ENCODE measurements at places on chromosomes 11 and 22.

DNA sequence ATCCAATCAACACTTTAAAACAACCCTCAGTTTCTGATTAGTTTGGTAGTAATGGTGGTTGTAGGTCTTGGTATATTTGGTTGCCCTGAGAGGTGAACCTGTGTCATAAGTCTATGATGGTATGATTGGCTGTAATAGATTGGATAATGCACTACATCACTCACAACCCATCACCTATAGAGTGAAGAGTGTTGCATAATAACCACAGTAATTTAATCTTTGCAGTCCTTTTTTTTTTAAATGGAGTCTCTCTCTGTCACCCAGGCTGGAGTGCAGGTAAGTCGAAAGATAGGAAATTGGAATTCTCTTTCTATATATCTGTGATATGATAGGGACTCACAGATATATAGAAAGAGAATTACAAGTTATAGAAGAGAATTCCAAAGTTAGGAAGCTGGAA, 133.4 kb upstream of the PGR start:
- DNase-seq = no peak

DNA sequence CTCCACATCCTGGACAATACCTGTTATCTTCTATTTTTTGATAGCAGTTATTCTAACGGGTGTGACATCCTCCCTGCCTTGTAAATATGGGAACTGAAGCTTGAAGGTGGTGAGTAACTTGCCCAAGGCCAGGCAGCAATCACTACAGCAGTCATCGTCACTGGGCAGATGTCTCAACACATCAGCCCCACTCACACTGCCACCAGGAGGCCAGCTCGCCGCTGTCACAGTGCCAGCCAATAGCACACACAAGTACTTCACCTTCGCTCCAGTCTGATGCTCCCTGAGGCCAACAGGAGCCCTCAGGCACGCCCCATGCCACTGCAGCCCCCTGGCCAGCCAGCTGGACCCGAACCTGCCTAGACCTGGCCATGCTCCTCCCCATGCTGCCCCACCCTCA, 4.9 kb upstream of the TTLL1 start:
- DNase-seq = no peak

DNA sequence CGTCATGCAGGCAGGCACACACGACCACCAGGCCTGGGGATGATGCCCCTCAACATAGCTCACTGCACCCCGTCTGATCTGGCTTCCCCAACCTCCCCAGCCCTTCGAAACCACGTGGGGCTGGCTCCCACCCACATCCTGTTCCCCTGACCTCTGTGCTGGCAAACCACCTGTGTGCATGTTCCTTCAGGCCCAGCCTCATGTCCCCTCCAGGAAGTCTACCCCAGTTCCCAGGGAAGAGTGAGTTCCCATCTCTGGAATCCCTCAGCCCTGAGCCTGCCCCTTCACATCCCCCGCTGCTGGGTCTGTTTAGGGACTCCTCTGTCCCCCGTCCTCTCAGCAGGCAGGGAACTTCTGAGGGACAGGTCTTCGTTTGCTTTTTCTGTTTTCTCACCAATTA, 7.1 kb downstream of the SLC7A4 start:
- no peak for DNase-seq

DNA sequence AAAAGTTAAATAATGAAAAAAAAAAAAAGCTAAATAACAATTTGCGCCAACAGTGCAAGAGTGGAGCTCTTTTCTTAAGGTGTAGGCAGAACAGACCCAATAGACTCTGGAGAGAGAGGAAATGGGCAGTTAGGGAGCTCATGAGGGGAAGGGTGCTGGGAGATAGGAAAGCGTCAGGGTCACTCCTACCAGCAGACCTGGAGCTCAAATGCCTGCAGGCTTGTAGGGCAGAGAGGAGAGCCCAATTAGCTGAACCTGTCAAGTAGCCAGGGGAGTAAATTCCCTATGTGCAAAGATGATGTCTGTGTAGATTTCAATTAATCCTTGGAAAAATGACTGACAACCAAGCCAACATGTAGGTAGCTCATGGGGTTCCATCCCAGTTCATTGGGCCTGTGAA, 73.0 kb downstream of the RAB30 start:
- DNase-seq = no peak

- DNase-seq = peak; percentile 88
Observed at GRCh38 chr11:119085437-119085847, 761 bp downstream of the HMBS start.

- no peak for DNase-seq
Observed at GRCh38 chr11:103297900-103298299, 188.7 kb downstream of the DYNC2H1 start.

GRCh38 chr11:34784318-34784841, 131.8 kb downstream of the APIP start:
- DNase-seq = no peak

- DNase-seq = no peak
Observed at GRCh38 chr11:132174362-132175255, 804.2 kb downstream of the NTM start.

GRCh38 chr11:81246941-81247340, 1486.7 kb downstream of the FAM181B start:
- no peak for DNase-seq

GRCh38 chr11:82967381-82967780, 65.8 kb downstream of the DDIAS start:
- DNase-seq = no peak

DNA sequence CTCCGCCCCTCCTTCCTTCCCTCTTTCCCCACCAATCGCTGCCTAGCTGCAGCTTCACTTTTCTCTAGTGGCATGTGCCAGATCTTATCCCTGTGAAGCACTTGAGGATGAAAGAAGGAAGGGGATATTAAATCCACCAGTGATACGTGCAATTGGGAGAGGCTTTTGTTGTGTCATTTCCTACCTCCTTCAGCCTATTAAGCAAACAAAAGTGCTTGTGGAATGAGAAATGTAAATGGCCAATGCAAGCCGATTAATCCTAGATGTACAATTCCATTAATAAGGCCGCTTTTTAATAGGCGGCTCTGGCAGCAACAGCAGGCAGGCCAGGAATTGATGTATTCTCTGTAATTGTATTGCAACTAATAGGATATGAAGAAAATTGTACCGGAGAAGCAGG, 23.3 kb downstream of the NTM start:
- DNase-seq = no peak

- DNase-seq = no peak
Observed at GRCh38 chr11:26333906-26334305, 2.0 kb downstream of the ANO3 start.

GRCh38 chr11:123740787-123741158, 687 bp downstream of the ZNF202 start:
- no peak for DNase-seq

DNA sequence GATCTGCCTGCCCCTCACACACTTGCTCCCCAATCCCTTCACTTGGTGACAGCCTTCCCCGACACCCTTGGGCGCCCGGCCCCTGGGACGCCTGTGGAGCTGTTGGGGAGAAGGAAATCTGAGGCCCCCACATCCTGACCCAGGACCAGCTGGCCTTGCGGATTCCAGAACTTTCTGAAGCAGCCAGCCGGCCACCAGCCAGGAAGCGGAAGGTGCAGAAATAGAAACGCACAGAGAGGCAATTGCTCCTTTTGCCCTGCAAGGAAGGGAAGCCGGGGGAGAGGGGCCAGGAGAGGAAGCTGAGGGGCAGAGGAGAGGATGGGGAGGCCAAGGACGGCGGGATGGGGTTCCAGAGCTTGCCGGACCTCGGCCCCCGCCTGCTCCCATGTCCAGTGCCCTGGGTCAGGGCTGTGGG, 66.7 kb upstream of the LINC01488 start:
- no peak for DNase-seq

GRCh38 chr11:86073948-86074347, 5.1 kb upstream of the PICALM start:
- DNase-seq = no peak
